GM19239 (cell line): ENCODE measurements at places on chromosomes 2 and 18.

GRCh38 chr2:109527079-109527478 is 86.7 kb downstream of the SEPTIN10 start:
- DNase-seq: no peak

GRCh38 chr2:182666674-182667314 is 49.3 kb upstream of the DNAJC10 start:
- DNase-seq: peak; percentile 20

DNA sequence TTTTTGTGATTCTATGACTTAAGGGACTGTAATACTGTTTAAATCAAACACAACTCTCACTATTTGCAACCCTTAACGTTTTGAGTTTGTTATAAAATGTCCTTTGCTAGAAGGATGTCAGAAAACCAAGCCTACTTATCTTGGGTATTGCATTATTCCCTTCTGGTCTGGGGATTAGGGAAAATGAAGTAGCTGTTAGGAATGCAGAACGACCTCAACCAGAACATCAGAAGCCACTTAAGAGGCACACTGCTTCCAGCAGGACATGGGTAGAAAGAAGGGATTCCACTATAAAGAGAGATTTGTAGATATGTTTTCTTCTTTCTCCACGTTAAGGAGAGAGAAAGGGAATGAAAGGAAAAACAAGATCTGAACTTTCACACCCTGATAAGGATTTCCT is 101.2 kb downstream of the SETBP1 start:
- no peak for DNase-seq

- DNase-seq: no peak
Measured at GRCh38 chr2:157900203-157900602, 24.1 kb upstream of the ACVR1 start.

DNA sequence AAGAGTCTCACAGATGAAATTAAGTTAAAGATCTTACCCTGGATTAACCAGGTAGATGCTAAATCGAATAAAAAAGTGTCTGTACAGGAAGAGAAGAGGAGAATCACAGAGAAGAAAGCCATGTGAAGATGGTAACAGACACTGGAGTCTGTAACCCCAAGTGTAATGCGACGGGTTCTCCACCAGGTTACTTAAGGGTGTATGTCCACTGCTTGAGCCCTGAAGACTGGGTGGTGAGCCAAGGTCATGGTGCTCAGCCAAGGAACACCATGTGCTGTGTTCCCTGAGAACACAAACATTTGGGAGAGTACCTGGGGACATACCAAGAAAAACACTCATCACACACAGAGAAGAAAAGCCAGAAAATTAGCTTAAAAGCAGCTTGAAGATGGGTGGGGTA is 8.2 kb upstream of the ACADL start:
- no peak for DNase-seq

DNA sequence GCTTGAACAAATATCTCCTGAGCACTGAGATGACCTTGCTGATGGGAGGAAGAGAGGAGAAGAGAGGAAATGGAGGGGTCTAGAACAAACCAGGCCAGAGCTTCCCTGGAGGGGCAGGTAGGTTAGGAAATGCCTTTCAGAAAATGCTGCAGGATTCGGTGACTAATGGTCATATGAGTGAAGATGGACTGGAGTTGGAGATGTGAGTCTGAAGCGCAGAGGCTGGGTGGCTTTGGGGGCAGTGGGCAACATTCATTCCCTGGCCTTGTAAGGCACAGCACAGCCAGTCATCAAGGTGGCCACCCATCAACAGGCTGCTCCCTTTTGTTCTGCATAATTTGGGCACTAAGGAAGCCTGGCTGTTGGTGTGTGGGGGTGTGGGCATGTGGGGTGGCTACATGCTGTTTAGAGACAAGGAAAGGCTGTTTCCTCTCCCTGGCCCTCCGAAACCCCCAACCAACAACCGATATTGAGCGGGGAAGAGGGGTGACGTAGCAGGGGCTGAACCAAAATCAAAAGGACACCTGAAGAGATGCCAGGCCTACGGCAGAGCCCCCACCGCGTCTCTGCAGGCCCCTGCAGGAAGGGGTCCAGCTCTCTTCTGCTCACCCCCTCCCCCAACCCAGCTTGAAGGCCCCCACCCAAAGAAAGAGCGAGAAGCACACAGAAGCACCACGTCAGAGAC is 1.5 kb downstream of the SLC30A3 start:
- no peak for DNase-seq

GRCh38 chr2:180002198-180002770 is 4.8 kb downstream of the CWC22 start:
- DNase-seq: no peak

GRCh38 chr2:185318271-185318724 is 420.3 kb upstream of the FSIP2 start:
- DNase-seq: no peak

- DNase-seq: no peak
Measured at GRCh38 chr18:24076950-24077349, 61.9 kb upstream of the CABYR start.

GRCh38 chr2:16166327-16166981 is 226.1 kb downstream of the MYCN start:
- no peak for DNase-seq

GRCh38 chr18:79406708-79407107 is 11.0 kb downstream of the NFATC1 start:
- DNase-seq: no peak

DNA sequence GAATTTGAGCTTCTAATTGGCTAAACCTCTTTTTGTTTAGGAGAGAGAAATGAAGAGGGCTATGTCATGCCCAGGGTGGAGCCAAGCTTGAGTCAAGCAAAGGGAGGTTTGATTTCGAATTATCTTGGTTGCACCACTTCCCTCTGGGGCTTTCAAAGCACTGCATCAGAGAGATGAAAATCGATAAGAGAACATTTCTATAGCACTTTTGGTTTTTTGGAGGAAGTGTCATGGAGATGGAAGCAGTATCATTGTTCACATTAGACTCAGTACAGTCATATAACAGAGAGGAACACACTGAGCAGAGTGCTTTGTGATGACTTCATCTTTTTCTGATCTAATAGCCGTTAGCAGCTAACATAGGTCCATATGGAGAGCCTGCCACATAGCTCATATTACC is 120.3 kb upstream of the UXS1 start:
- DNase-seq: no peak

GRCh38 chr2:122707224-122707824 is 951.9 kb downstream of the TSN start:
- no peak for DNase-seq

GRCh38 chr2:120887741-120888231 is 152.1 kb downstream of the GLI2 start:
- DNase-seq: no peak

DNA sequence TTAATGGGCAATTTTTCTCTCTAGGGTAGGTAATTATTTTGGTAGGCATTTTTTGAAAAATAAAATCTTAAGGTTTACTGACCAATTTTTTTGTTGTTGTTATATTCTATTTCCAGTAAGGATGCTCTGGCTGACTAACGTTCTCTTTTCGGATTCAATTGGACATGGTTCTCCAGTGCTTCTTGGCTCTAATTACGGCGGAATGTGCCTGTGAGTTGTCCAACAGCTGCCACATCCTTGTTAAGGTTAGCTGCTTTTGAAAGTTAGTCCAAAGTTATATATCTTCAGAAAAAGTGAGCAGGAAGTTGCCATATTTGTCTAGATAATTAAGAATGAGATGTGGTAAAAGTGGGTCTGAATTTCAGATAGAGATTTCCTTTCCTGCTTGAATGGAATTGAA is 45.8 kb upstream of the SMIM21 start:
- no peak for DNase-seq
